Sigmoid colon (tissue), 7 donors: ENCODE measurements at places on chromosomes 3 and 15. TPM values are rescaled to one million over a fixed set of nuclear protein-coding genes. Genes with fewer than 3 reads are reported as not detected.

ACVR2B gene
- total RNA-seq, result 6.1 TPM

RABL3 gene
- total RNA-seq, result 9.4 TPM

OR5K2 gene
- not detected for total RNA-seq

PLOD2 gene
- 76.7 TPM for total RNA-seq

FMN1 gene
- total RNA-seq, result 12.3 TPM

FGD5 gene
- total RNA-seq, result 7.8 TPM

GOLGA6L4 gene
- 1.4 TPM for total RNA-seq

SKIL gene
- total RNA-seq, result 31.0 TPM

TSEN2 gene
- 16.1 TPM for total RNA-seq

ATP13A4 gene
- total RNA-seq, result 0.55 TPM

RTP3 gene
- total RNA-seq, result not detected

IL17RD gene
- 16.8 TPM for total RNA-seq

TEX9 gene
- 10.7 TPM for total RNA-seq

SLC12A1 gene
- not detected for total RNA-seq

SCAANT1 gene
- not detected for total RNA-seq

CHL1 gene
- total RNA-seq, result 29.1 TPM

FGF12 gene
- total RNA-seq, result 2.9 TPM

CGNL1 gene
- 7.2 TPM for total RNA-seq

VEPH1 gene
- total RNA-seq, result 0.82 TPM

UBR1 gene
- total RNA-seq, result 35.3 TPM

RPL15 gene
- total RNA-seq, result 3,738 TPM

PIERCE2 gene
- total RNA-seq, result 5.6 TPM

TJP1 gene
- 134 TPM for total RNA-seq

CCDC39 gene
- not detected for total RNA-seq

SOX14 gene
- total RNA-seq, result not detected

PRICKLE2 gene
- 72.8 TPM for total RNA-seq

GAP43 gene
- 4.4 TPM for total RNA-seq
